ENCODE measurements at places on chromosomes 7 and 10.

DNA sequence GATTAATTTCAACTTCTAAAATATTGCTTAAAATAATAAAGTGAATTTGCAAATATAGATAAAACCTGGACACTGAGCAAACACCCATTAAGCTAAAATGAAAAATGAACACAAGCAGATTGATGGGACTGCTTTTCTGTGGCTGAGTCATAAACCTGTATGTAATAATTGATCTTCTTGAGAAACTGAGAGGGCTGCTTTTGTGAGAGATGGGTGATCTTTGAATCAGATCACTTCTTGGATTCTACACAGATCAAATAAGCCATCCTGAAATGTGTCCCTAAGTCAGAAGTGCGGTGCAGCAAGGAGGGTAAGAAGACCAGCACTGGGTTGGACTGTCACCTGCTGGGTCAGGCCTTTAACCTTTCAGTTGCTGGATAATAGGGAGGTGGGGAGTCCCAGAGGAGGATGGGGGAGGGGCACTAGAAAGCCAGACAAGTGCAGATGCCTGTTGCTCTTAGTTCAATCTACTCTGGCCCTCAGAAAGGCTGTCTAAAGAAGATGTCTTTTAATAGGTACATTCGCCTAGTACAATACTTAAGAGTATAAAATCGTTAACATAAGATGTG, 178.2 kb upstream of the NAMPT start:
- DNase-seq, result no peak

DNA sequence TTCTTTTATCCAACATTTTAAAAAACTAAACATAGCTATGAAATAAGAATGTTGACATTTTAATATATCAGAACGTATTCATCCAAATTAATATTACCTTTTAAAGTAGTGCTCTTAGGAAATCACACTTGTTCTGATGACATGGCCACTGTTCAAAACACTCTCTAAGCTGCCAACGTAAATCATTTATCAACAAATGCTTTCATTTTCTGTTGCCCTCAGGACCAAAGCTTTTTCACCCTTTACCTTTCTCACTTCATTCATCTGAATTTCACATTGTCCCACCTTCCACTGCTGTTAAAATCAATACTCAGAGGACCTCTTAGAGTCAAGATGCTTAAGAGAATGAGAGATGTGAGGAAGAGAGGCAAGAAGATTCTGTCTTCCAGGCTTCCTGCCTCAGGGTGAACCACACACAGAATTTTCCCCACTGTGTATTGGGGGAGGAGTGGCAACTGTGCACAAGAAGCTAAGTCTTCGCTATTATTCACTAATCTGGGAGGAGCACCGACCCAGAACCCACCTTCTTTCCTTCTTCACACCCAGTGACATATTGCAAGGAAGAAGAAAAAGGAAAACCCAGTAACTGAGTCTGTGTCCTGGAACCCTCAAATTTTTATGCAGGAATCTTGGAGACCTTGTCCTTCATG, 21.0 kb downstream of the HIBADH start:
- DNase-seq, result no peak

GRCh38 chr7:137774793-137775201, 72.0 kb downstream of the DGKI start:
- DNase-seq, result no peak

- DNase-seq, result no peak
These were observed 117.8 kb upstream of the INSYN2A start for GRCh38 chr10:127313996-127314700.

GRCh38 chr10:105974803-105975456, 1189.6 kb downstream of the SORCS1 start:
- no peak for DNase-seq

DNA sequence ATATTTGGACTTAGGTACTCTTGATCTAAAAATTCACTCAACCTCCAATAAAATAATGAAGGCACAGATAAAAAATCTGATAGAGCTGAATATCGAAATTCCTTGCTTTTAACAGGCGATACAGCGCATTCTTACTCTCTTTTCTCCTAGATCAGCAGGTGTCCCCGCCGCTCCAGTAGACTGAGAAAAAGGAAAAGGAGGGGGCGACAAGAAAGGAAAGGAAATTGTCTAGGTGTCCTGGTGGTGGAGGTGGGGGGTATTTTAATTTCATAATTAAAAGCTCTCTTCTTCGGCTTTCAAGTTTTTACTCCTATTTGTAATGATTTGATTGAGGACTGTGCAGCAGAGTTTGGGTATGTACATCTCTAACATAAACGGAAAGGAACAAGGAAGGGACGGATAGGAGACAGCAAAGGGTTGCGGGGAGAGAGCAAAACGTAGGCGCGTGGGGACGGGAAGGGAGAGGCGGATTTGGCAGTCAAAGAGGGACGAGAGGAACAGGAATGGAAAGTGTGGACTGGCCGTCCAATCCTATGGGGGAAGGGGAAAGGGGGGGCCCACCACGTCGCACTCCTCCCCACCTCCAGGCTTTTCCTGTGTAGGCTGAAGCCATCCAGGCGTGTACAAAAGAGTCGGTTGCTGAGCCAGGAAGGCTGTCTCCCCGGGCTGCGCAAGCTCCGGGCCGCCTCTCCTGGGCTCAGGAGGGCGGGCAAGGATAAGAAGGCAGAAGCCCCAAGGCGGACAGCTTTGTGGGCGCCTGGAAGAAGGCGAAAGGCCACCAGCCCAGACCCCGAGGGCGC, 875 bp upstream of the HECTD2 start:
- peak; percentile 75 for DNase-seq

DNA sequence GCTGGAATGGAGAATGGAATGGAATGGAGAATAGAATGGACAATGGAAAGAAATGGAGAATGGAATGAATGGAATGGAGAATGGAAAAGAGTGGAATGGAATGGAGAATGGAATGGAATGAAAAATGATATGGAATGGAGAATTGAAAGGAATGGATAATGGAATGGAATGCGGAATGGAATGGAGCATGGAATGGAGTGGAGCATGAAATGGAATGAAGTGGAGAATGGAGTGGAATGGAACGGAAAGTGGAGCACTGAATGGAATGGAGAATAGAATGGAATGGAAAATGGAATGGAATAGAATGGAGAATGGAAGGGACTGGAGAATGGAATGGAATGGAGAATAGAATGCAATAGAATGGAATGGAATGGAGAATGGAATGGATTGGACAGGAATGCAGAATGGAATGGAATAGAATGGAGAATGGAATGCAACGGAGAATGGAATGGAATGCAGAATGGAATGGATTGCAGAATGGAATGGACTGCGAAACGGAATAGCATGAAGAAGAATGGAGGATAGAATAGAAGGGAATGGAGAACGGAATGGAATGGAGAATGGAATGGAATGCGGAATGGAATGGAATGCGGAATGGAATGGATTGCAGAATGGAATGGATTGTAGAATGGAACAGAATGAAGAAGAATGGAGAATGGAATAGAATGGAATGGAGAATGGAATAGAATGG, 89.4 kb downstream of the NSUN6 start:
- no peak for DNase-seq

DNA sequence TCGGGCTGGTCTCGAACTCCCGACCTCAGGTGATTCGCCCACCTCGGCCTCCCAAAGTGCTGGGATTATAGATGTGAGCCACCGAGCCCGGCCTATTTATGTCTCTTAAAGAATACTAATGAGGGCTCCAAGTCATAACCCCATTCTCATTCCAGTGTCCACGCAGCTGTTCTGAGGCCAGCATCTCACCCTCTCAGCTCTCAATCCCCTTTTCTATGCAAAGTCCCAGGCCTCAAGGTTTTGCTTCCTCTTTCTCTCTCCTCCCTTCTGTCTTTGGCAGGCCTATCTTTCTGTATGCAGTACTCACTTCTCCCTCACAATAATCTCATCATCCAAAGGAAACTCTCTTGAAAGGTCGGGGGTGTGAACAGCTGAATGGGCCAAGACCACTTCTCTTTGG, 28.0 kb upstream of the VSIR start:
- no peak for DNase-seq

GRCh38 chr7:90239625-90240228, 5.2 kb upstream of the CFAP69 start:
- no peak for DNase-seq

Data from mucosa of gallbladder (tissue), 1 donor.